Stimulated activated CD4-positive, alpha-beta T cell treated with anti-CD3 and anti-CD28 coated beads, Interleukin-2, amount 100 ng/mL, for 48 hours (primary cell): ENCODE measurements at places on chromosomes 4 and X.
A peak's percentile ranks its signal among the peaks of the same experiment; 100 is the strongest.

GRCh38 chrX:10630320-10630719 is 9.9 kb upstream of the MID1 start:
- DNase-seq = no peak

- DNase-seq = no peak
Measured at GRCh38 chr4:177016541-177017141, 223.9 kb upstream of the VEGFC start.

- no peak for DNase-seq
Measured at GRCh38 chr4:155208258-155209054, at the start of gene NPY2R. Gene NPY2R (plus strand): TSS chr4:155208636. CDS start chr4:155213940, 5,304 bp downstream.

DNA sequence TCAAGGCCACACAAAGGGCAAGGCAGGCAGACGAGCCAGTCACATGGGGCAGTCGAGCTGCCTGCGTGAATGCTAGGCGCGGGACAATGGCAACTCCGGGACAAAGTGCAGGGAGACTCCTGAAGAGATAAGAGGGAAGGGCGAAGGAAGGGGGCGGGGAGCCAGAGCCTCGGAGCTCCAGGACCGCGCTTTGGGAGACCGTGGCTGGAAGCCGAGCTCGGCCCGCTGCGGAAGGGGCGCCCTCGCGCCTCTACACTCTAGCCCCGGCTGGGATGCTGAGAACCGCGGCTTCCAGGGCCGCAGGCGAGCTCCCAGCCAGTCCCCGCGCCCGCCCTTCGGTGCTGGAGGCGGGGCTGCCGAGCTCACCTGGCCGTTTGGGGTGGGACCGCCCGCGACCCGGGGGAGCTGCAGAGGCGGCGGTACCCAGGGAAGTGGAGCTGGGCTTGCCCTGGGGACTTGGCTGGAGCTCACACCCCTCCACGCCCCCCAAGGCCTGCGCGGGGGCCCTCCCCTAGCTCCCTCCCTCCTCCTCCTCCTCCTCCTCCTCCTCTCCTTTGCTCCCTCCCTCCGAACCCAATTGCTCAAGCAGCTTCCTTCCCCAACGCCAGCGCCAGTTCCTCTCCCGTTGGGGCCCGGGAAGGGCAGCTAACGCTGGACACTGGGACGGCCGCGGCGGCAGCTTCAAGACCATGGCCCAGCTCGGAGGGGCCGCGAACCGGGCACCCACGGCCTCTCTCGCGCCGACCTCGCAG is at the start of gene SOWAHD:
SOWAHD (plus strand) TSS at position 610 of the 752 bp plus-strand sequence; CDS start at position 690, 80 bp downstream.
- no peak for DNase-seq

- no peak for DNase-seq
Measured at GRCh38 chr4:55931043-55931442, 17.7 kb upstream of the CEP135 start.

GRCh38 chrX:73401591-73402266 is 45.1 kb upstream of the CDX4 start:
- DNase-seq = no peak

- no peak for DNase-seq
Measured at GRCh38 chr4:111678479-111678878, 466.8 kb upstream of the FAM241A start.

- DNase-seq = no peak
Measured at GRCh38 chrX:1593286-1594271, 2.2 kb downstream of the AKAP17A start.

GRCh38 chrX:48076343-48076742 is 4.9 kb upstream of the ZNF630 start:
- DNase-seq = no peak

DNA sequence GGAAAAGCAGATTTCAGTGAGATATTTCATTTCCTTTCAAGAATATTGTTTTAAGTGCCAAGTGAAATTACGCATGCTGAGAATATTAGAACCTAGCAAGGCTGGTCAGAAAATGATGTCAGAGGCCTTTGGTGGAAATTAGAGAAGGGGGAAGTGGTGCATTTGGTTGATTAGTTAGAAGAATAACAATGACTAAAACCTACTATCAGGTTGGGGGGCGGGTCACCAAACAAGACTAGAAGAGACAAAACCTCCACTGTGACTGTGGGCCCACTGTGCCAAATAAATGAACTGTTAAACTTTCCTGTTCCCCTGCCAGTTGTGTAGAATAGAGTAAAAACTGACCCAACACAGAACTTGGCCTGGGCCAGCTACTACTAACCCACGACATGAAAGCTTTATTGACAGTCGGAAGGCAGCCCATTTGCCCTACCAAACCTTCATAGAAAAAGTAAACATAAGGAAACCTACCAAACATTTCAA is 2.9 kb downstream of the RAPGEF2 start:
- no peak for DNase-seq

DNA sequence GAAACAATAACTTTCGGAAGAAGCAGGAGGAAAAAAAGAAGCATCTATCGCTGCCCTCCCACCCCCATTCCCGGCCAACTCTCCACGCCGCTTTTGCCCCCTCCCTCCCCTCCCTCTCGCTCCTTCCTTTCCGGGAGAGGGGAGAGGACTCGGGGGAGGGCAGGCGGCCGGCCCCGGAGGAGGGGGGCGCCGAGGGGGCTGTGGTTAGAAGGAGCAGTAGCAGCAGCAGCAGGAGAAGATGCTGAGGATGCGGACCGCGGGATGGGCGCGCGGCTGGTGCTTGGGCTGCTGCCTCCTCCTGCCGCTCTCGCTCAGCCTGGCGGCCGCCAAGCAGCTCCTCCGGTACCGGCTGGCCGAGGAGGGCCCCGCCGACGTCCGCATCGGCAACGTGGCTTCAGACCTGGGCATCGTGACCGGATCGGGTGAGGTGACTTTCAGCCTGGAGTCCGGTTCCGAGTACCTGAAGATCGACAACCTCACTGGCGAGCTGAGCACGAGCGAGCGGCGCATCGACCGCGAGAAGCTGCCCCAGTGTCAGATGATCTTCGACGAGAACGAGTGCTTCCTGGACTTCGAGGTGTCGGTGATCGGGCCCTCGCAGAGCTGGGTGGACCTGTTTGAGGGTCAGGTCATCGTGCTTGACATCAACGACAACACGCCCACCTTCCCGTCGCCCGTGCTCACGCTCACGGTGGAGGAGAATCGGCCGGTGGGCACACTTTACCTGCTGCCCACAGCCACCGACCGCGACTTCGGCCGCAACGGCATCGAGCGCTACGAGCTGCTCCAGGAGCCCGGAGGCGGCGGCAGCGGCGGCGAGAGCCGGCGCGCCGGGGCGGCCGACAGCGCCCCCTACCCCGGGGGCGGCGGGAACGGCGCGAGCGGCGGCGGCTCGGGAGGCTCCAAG is 1.3 kb downstream of the PCDH7 start:
- DNase-seq = no peak

DNA sequence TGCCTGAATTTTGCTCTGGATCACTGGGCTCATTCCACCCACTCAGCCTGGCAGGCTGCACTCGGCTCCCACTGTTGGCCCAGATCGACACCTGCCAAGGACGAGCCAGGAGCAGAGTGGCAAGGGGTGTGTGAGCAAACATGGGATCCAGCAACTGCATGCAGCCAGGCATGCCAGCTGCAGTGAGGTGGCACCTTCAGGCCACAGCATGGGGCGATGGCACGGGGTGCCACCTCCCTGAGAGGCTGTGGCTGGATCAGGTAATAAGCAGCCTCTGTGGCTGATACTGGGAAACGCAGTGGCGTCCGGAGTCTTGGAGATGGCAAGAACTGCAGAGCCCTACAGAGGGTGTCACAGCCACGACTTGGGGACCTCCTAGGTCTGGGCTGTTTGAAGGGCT is 244.5 kb upstream of the FSTL5 start:
- no peak for DNase-seq

DNA sequence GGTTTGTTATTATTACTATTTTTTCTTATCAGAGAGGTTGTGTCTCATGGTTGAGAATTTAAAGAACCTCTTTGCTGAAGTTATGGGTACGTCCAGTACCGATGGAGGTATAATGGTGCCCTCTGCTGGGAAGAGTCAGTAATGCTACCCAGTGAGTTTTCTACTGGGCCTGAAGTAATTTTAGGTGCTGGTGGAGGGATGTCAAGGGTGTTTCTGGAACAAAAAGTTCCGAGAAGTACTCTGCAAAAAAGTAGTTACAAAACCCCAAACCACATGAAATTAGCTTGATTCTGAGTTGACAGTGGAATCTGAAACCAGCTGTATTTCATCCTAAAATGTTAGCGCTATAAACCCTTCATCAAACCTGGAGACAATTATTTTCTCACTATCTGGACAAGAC is 102.5 kb upstream of the MID1 start:
- peak; percentile 45 for DNase-seq

DNA sequence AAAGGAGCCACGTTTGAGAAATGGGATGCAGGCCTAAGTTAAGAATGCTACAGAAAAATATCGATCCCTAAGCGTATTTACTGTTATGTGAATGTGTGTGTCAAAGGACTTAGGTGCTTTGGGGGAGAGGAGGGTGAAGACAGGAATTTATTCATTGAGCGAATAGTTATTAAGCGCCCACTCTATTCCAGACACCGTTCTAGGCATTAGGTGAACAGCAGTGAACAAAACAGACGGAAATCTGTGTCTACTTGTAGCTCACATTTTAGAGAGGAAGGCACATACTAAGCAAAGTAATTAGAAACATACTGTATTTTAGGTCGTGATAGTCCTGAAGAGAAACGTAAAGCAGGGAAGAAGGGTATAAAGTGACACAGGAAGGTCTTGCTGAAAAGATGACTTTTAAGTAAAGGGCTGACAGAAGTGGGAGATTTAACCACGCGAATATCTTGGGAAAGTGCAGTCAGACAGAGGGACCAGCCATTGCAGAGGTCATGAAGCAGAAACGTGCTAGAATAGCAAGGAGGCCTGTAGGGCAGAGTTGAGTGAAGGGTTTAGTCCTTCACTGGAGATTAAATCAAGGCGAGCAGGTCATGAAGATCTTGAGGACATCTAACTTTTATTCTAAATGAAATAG is 541 bp downstream of the AIMP1 start:
- no peak for DNase-seq

- no peak for DNase-seq
Measured at GRCh38 chrX:46256875-46257274, 288.3 kb downstream of the ZNF674 start.

DNA sequence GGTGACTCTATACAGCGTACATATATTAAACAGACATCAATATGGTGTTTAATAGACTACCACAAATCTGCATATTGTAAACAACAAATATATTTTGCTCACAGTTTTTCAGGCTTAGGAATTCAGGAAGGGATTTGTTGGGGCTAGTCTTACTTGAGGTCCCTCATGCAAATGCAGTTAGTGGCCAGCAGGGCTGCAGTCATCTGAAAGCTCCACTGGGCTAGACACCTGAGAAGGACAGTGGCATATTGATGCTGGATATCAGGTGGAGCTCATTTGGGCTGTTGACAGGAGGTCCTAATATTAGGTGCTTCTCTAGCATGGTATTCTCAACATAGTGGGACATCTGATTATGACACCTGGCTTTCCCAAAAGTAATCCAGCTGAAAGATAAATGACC is 493.8 kb upstream of the PABPC4L start:
- no peak for DNase-seq

DNA sequence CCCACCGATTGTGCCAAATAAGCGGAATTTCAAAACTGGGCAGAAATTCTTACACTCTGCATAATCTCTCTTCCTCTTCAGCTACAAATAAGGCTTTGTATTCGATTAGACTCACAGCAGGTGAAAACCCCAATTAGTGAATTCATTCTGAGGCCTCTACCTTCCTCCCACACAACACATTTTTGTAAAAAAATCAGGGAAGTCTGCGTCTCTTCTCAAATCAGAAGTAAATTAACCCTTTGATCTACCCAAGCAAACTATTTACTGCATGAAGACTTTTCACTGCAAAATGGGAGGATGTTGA is 200.6 kb upstream of the FTHL17 start:
- no peak for DNase-seq

GRCh38 chrX:47662144-47662657 is 3.2 kb upstream of the UXT start:
- DNase-seq = no peak

GRCh38 chr4:158724637-158725036 is 1.4 kb upstream of the PPID start:
- DNase-seq = no peak

DNA sequence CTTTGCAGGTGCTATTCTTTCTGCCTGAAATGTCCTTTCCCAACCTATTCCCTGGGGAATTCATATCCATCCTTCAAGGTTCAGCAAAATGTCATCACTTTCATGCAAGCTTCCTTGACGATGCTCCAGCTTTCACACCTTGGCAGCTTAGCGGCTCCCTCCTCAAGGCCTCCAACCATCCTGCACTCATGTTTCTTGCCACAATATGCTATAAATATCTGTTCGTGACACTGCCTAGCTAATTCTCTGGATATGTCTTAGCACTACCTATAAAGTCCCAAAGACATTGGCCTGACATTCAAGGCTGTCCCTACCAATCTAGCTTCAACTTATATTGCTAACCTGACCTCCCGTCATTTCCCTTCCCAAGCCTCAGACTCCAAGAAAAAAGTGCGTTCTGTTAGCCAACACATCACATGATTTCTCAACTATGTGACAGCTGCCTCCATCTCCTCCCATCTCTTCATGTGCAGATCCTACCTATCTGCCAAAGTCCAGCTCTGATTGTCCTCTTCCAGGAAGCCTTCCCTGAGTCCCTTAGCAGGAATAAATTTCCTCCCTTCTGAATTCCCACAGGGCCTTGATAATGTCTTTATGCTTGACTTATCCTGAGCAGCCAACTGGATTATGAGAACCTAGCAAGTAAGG is 359.9 kb upstream of the F9 start:
- no peak for DNase-seq

GRCh38 chr4:110124711-110125110 is 73.7 kb downstream of the ELOVL6 start:
- no peak for DNase-seq

DNA sequence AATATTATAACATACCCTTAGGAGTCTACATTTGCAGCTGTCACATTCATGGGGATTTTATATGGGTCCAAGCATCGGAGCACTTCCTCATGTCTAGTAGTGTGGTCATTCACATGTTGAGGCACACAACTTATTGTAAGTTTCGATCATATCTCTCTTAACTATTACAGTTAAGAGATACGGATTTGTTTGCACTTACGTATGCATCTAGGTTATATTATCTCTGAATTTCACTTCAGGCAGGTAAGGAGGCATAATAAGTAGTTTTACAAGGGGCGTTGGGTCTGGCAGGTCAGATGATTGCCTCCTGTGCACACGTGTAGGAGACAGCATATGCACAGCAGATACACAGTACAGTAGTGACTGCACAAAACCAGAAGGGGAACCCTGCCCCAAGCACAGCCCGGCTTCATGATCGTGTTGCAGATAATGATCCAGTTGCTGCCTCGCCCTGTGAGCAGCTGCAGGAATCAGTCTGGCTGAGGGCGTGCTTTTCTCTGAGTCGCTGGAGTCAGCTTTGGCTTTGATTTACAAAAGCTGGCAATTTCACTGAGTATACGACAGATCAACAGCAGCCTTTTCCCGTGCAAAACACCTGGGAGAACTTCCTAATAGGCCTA is 302.9 kb upstream of the GATB start:
- DNase-seq = no peak

DNA sequence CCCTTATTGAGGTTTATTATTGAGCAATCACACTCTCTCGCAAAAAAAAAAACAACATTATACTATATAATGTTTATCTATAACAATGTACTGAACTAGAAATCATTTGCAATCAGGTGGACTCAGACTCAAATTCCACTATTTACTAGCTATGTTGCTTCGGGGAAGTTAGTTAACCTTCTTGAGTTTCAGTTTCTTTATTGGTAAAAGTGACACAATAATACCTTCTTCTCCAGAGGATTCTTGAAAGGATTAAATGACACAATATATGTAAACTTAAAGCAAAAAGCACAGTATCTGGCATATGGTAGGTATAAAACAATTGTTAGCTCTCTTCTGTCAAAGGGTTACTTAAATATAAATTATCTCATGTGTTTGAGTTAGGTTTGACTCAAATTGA is 31.5 kb upstream of the HDAC8 start:
- DNase-seq = no peak

- DNase-seq = no peak
Measured at GRCh38 chr4:70607334-70607853, 15.3 kb downstream of the AMBN start.
